ENCODE measurements at places on chromosomes 2 and 18.
A peak's percentile ranks its signal among the peaks of the same experiment; 100 is the strongest.

- DNase-seq, result no peak
Measured at GRCh38 chr2:238868067-238868524, 20.2 kb downstream of the TWIST2 start.

DNA sequence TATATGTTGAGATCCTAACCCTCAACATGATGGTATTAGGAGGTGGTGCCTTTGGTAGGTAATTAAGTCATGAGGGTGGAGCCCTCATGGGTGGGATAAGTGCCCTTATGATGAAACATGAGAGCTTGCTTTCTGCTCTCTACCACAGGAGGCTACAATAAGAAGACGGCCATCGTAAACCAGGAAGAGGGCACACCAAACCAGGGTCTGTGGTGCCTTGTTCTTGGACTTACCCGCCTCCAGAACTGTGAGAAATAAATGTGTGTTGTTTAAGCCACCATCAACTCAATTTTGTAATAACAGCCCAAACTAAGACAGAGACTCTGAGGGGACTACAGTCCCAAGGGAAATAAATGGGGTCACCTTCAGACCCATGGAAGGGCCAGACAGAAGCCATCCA lies 52.3 kb downstream of the IRS1 start:
- no peak for DNase-seq

GRCh38 chr2:3563521-3563976 lies 5.4 kb upstream of the RNASEH1 start:
- no peak for DNase-seq

DNA sequence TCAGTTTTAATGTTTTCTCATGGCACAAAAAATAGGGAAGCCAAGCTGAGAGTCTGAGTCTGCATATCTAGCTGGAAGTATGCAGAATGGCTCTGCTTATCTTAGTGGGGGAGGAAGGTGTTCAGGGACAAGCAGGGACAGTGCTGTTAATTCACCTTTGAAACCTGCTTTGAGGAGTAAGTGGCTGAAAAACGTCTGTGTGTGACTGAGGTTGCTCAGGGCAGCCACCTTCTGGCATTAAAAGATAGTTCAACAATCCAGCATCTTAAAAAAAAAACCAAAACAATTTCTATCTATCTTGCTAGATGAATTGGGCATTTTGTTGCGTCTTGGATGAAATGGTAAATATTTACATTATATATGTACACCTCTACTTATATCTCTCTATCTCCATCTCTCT lies 2.0 kb upstream of the TRPM8 start:
- no peak for DNase-seq

DNA sequence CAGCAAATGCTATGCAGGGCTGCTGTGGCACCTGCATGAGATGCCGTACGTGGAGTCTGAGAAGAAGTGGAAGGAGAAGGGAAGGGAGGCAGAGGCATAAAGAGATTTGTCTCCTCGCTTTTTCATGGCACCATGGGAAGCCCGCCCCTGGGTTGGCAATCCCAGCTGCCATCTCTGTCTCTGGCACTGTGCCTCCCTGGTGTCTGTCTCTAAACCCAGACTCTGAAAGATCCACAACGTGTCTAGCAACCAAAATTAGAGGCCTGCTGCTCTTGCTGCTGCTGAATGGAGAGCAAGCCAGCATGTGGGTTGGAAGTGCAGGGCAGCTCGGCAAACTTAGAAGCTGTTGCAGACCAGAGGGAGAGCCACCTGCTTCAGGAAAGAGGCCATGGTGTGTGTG lies 53.1 kb downstream of the INO80C start:
- DNase-seq, result no peak

DNA sequence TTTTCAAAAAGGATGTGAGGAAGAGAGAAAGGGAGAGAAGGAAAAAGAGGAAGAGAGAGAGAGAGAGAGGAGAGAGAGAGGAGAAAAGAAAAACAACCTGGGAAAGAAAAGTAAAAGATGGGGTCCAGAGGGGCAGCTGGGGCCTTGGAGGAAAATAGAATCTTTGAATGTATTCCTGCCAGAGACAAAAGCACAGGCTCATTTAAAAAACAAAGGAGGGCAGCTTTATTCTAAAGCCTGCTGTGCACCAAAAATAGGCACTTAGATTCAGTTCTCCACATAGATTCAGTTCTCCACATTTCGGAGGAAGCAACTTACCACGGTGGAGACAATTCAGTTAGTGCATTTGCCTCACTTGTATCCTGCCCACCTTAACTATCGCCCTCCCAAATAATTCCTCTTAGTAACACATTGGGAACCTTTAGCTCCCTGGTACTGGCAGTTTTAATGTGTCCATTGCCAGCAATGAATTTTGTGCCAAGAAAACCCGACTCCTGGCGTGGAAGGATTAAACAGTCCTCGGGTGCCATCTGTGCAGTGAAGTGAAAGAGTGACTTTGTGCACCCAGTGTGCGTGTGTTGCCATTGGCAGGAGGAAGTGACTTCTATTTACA lies 71.3 kb downstream of the DPP4 start:
- no peak for DNase-seq

GRCh38 chr2:43731211-43731610 lies 42.6 kb upstream of the DYNC2LI1 start:
- no peak for DNase-seq

- DNase-seq, result no peak
Measured at GRCh38 chr2:190970873-190971506, 43.0 kb downstream of the STAT1 start.

GRCh38 chr2:110807522-110807921 lies 75.1 kb downstream of the ACOXL start:
- DNase-seq, result no peak

GRCh38 chr2:63665846-63666475 lies 77.2 kb downstream of the MDH1 start:
- no peak for DNase-seq

- no peak for DNase-seq
Measured at GRCh38 chr2:88170472-88170892, 336 bp downstream of the THNSL2 start.

GRCh38 chr2:180778291-180778690 lies 202.1 kb upstream of the UBE2E3 start:
- DNase-seq, result no peak

GRCh38 chr2:223967981-223968380 lies 10.7 kb downstream of the MRPL44 start:
- no peak for DNase-seq

- DNase-seq, result no peak
Measured at GRCh38 chr18:77876319-77876865, 626.7 kb downstream of the GALR1 start.

- DNase-seq, result no peak
Measured at GRCh38 chr2:83517727-83518368, 941.2 kb downstream of the SUCLG1 start.

- DNase-seq, result no peak
Measured at GRCh38 chr2:176160251-176160985, 3.3 kb downstream of the HOXD3 start.

DNA sequence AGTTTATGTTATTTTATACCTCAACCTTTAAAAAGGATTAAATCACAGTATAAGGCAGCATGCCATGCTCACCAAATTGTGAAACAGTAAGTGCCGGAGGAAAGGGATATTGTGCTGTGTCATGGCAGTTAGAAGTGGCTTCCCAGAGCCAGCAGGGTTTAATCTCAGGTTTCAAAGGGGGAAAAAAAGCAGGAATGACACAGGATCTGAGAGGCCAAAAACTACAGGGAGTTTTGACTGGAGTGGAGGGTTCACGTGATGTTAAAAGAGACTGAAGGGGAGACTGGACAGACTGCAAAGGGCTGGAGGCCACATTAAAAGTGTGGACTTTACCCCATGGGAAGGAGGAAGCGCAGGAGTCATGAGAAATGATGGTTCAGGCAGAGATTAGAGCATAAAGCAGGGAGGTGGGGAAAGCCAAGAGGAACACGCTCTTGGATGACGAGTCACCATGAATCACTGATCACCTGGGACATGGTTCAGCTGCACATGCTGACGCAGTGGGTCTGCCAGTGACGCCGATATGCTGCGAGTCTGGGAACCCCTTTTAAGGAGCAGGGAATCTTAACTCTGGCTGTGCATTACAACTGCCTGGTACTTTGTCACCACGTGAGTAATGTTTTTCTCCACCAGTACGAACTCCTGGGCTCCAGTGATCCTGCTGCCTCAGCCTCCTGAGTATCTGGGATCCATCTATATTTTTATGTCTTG lies 6.1 kb downstream of the CHMP1B start:
- DNase-seq, result no peak

GRCh38 chr2:218876562-218877219 lies 4.0 kb upstream of the WNT10A start:
- DNase-seq, result peak; percentile 68

DNA sequence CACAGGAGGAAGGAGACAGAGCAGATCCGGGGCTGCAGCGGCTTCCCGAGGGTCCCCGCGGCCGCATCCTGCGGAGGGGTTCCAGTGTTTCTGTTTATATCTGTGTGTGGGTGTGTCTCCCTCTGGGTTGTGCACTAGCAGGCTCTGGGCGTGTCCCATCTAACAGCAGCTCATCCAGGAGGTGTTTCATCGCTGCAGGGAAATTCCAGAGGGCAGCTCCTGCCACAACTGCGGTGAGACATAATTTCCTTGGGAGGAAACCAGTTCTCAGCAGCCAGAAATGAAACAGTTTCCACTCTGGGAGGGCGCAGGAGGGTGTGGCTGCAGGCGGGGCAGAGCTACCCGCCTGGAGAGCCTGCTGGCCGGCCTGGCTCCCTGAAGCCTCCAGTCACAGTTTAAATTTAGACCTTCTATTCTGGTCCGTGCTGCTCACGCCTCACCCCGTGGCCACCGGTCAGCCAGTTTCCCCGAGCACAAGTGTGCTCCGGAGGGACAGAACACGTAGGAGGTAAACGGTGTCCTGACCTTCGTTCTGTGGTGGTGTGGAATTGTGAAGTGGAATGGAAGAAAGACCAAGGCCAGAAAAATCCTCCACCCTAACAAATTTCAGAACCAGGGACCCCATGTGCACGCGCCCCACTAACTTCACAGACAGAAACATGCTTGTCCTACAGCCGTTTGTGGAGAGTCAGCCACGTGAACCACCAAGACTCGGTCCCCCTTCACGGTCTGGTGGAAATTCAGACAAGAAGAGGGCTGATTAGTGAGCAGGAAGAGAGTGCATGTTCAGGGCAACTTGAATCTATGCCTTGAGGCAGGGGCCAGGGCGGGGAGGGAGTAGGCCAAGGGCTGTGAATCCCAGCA lies 50.2 kb downstream of the TEX44 start:
- DNase-seq, result peak; percentile 69

- DNase-seq, result no peak
Measured at GRCh38 chr2:156505696-156506095, 69.5 kb downstream of the GPD2 start.

DNA sequence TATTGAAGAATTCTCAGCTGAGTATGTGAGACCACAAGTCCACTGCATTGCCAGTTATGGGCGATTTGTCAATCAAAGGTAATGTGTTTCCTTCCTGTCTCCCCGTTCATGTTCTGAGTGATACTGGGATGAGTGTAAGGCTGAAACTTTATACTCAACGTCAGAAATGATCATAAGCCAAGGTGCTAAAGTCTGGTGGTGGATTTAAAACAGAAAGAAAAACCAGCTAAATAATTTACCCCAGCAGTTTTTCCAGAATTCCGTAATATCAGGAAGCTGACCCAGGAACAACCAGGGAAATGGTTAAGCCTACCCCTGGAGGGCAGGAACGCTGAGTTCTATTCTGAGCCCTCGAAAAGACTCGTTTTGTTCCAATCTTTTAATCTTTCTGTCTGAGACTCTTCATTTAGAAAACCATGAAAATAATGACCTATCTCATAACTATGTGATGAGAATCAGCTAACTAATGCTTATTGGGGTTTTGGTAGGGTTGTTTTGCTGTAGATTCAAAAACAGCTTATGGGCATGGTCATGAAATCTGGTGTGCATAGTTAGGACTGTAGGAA lies 149.6 kb downstream of the LAMA3 start:
- DNase-seq, result no peak

DNA sequence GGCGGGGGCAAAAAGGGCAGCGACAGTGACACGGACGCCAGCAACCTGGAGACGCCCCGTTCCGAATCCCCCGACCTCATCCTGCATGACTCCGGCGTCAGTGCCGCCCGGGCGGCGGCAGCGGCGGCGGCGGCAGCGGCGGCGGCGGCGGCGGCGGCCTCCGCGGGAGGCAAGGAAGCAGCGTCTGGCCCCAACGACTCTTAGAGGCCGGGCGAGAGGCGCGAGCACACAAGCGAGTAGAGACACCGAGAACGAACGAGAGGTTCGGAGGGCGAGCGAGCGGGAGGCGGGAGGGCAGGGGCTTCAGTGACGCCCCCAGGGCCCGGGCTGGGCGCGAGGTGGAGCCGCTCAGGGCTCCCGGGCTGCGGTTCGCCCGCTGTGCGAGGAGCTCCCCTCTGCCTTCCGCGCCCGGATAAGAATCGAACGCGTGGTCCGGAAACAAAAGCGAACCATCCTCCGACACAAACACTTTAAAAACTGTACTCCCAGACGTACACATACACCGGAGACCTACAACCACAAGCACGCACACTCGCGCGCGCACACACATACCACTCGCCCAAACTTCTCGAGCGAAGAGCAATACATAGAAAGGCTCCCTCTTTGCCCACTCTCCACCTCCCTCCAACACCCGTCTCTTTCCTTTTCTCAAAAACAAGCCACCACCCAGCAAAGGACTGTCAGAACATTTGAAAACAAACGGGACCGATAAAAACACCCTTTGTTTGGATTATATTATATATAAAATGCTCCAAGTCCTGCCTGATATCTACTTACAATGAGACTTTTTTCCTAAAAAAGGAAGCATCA lies 2.8 kb downstream of the SP9 start:
- no peak for DNase-seq

- DNase-seq, result no peak
Measured at GRCh38 chr2:235381261-235381912, 112.5 kb upstream of the AGAP1 start.

- no peak for DNase-seq
Measured at GRCh38 chr2:202109139-202109736, 36.2 kb downstream of the KIAA2012 start.

DNA sequence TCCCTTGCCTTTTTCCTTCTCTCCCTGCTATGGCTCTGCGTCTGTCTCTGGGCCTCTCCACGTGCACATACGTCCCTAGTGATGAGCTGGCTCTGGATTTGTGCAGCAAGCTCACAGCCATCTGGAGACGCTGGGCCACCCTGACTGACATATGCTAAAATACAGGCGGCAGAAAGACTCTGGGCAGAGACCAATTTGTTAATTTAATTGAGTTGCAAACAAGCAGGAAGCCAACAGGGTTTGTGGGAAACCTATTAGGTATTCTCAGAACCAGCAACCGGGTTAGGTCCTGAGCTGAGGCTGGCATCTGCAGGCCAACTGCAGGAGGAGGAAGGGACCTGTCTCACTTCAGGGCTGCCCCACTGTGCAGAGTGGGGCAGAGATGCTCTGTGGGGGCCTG lies 53.5 kb upstream of the SMAD2 start:
- no peak for DNase-seq

DNA sequence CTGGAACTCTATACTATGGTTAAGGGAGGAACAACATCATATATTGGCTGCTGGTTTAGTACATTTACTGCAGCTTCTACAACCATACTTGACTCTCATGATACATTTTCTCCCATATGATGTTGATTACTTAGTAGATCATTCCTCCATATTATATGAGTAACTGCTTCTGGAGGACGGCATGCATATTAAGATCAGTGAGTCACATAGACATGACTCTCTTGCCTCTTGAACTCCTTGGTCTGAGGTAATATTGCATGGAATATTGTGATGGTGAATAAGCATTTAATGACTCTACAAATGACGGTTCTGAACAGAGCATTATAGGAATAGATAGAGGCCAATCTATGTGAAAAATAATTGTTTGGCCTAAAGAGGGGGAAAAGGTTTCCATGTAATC lies 418.8 kb upstream of the SPHKAP start:
- no peak for DNase-seq

GRCh38 chr2:68452158-68452900 lies 14.8 kb downstream of the FBXO48 start:
- DNase-seq, result no peak

GRCh38 chr18:48153613-48154481 lies 223.4 kb upstream of the SMAD2 start:
- no peak for DNase-seq
